T-helper 1 cell (primary cell): ENCODE measurements at places on chromosomes 3 and 15.

GRCh38 chr3:6516143-6516542 is 344.8 kb upstream of the GRM7 start:
- no peak for DNase-seq

- peak; percentile 39 for DNase-seq
These were observed 47.3 kb downstream of the EIF3J start for GRCh38 chr15:44584162-44584749.

GRCh38 chr3:64502284-64502683 is 185.5 kb downstream of the ADAMTS9 start:
- DNase-seq = no peak

GRCh38 chr3:24387000-24387399 is 107.7 kb downstream of the THRB start:
- DNase-seq = no peak

GRCh38 chr3:10169000-10169496 is 4.3 kb downstream of the IRAK2 start:
- no peak for DNase-seq

- no peak for DNase-seq
These were observed 17.3 kb upstream of the PLXNA1 start for GRCh38 chr3:126965526-126966080.

- peak; percentile 87 for DNase-seq
These were observed 11.3 kb upstream of the IQGAP1 start for GRCh38 chr15:90376789-90377188.

- DNase-seq = no peak
These were observed 83.6 kb upstream of the GSK3B start for GRCh38 chr3:120177707-120178306.

- DNase-seq = peak; percentile 70
These were observed 1.7 kb upstream of the SLC9A9 start for GRCh38 chr3:143849854-143850549.

DNA sequence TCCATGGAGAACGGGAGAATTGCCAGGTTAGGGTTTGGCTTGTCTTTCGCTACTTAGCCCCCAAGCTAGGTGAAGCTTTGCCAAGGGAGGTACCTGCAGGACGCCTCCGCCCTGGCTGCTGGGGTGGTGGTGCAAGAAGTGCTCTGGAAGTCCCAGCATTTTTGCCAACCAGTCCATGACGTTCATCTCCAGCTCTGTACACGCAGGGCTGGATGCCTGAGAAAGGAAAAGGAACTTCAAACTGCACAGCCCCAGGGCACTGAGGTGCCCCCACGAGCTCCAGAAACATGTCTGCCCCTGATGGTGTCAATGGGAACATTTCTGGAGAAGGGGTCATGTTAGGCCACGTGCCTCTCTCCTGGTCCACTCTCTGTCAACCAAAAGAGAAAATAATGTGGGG is 8.2 kb downstream of the HDC start:
- DNase-seq = no peak

DNA sequence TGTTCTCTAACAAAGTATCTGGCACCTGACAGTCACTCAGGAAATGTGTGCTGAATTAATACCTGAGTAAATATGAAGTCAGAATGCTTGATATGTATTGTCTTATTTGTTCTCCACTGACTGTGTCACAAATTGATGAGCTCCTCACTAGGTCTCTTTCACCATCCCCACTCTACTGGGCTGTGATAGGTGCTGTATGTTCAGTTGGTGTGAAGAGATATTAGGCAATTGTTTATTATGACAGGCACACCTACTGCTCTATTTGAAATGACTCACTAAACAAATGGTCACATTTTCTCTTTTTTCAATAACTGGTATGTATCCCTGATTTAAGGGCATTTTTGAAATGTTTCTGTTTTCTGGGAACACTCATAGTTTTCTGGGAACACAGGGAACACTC is 25.2 kb upstream of the CCDC39 start:
- DNase-seq = no peak

- no peak for DNase-seq
These were observed 848.3 kb downstream of the FHIT start for GRCh38 chr3:60402931-60403330.

DNA sequence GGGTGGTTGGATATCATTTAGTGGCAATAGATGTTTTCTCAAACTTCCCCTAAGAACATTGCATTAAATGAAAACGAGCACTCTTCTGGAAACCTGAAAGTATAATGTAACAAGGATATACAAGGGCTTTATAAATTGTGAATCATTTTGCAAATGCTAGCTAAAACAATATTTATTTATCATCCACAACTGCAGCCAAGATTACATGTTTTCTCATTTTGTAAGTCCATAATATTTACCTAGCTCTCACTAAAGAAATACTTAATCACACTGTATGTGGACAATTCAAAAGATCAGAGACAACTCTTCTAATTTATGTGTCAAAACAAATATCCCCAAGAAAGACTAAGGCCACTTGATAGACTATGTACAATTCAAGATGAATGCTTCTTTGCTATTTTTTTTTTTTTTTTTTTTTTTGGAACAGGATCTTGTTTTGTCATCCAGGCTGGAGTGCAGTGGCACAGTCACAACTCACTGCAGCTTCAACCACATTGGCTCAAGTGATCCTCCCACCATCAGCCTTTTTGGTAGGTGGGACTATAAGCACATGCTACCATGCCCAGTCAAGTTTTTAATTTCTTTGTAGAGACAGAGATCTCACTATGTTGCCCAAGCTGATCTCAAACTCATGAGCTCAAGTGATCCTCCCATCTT is 427.7 kb upstream of the THBS1 start:
- no peak for DNase-seq
